ENCODE measurements at places on chromosomes 3 and 15. TPM values are rescaled to one million over a fixed set of nuclear protein-coding genes. Genes with fewer than 3 reads are reported as not detected.

DNA sequence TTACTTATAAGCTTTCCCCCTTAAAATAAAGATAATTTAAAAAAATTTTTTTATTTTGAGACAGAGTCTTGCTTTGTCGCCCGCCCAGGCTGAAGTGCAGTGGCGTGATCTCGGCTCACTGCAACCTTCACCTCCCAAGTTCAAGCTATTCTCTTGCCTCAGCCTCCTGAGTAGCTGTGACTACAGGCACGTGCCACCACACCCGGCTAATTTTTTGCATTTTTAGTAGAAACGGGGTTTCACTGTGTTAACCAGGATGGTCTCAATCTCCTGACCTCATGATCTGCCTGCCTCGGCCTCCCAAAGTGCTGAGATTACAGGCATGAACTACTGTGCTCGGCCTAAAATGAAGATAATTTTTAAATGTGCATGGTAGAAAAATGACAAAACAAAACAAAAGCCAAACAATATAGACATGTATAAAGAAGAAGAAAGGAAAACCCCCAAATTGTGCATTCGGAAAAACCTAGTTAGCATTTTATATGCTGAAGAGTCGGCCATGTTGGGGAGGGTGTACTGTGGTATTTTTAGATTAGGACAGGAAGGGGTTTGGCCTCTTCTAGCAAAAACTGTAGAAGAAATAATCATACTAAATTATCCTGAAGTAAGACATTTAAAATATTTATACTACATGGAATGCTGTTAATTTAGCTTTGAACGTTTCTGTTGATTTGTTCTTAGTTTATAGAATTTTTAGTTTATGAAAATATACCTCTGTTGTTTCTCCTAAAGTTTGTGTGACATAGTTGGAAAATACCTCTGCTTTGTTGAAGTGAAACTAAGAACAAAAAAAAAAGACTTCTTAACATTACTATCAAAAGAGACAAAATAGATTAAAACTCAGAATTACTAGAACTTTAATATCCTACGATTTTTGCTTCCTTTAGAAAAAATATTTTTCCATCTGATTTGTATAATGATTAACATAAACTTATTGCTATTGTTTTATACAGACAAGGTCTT is 7.4 kb downstream of the APPL1 start:
- no peak overlapping the region for H3K4me3 ChIP-seq
- DNase-seq: no peak
- H3K27ac ChIP-seq: no peak overlapping the region

DNA sequence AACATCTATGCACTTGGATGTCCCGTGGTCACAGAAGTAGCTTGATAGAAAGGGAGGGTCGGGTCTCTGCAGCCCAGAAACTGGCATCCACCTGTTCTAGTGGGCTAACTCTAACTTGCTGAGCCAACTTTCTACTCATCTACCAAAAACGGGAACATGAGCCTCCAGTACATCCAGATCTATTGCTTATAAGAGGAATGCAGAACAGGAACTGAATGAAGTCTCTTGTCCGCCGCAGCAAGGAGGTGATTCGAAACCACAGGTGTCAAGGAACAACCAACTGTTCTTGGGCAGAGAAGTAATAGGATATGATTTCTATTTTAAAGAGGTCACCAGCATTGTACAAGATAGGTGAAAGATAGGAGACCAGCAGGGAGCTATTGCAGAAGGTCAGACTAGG is 17.9 kb downstream of the TERC start:
- H3K4me3 ChIP-seq: no peak overlapping the region
- H3K27me3 ChIP-seq: peaks cover 32% of the 10 kb centered on the region
- DNase-seq: no peak
- no peaks in the 10 kb centered on the region for H3K36me3 ChIP-seq
- no peak overlapping the region for H3K27ac ChIP-seq
- peaks cover 17% of the 10 kb centered on the region for H3K4me1 ChIP-seq

Gene SLC51B
- not detected for total RNA-seq

GRCh38 chr3:172138792-172139507 is 99.6 kb downstream of the FNDC3B start:
- peak overlapping the region; percentile 50 for H3K4me3 ChIP-seq
- H3K27me3 ChIP-seq: no peaks in the 10 kb centered on the region
- no peaks in the 10 kb centered on the region for H3K36me3 ChIP-seq

DNA sequence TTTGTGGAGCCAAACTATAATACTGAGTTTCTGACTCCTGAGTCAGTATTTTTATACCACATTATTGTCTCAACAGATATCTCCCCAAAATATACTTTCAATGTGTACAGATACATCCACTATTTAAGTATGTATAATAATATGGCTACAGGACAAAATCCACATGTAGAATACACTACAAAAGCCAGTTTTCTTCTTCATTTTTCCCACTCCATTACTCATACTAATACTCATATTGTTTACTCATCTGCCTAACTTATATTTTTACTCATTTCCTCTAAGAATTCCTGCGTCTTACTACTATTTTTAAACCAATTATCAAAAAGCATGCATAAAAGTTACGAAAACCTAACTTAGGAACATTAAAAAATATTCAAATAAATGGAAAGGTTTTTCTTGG is 440.8 kb downstream of the ZNF385D start:
- no peak overlapping the region for H3K27ac ChIP-seq
- H3K4me3 ChIP-seq: no peak overlapping the region
- no peaks in the 10 kb centered on the region for H3K4me1 ChIP-seq
- no peaks in the 10 kb centered on the region for H3K36me3 ChIP-seq
- no peak for DNase-seq
- no peaks in the 10 kb centered on the region for H3K27me3 ChIP-seq

DNA sequence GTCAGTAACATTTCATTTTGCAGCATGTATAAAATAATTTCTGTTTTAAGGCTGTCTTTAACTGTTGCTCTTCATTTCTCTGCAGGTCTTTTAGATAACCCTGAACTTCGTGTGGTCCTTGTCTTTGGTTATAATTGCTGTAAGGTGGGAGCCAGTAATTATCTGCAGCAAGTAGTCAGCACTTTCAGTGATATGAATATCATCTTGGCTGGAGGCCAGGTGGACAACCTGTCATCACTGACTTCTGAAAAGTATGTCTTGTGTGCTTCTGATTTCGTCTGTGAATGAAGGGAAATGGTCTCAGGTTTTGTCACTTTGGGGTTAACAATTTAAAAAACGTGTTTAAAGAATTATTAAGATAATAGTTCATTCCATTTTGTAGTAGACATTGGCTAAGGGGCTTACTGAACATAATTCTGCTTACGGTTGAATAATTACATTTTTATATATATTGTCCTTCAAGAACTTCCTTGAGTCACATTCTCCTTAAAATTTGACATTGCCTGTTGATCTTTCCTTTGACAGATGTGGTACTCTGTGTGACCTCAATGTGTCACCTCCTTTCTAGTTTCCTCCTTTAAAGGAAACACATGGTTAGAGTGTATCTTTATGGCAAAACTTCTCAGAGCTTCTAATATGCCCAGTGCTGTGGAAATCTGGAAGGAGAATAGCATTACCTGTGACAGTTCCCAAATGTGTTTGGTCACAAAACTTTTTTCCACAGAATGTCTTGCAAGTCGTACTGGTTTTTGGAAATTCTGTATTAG is 26.3 kb downstream of the FBXO22 start:
- no peak overlapping the region for H3K27ac ChIP-seq
- peaks cover 25% of the 10 kb centered on the region for H3K4me1 ChIP-seq
- H3K27me3 ChIP-seq: no peaks in the 10 kb centered on the region
- no peak for DNase-seq

Gene MRAS
- 0.19 TPM for total RNA-seq

Gene RYR3
- not detected for total RNA-seq

GRCh38 chr3:129552287-129553050 is 9.5 kb downstream of the H1-8 start:
- H3K27ac ChIP-seq: no peak overlapping the region
- H3K27me3 ChIP-seq: peaks cover 14% of the 10 kb centered on the region
- no peaks in the 10 kb centered on the region for H3K36me3 ChIP-seq
- DNase-seq: no peak

Gene TRH
- total RNA-seq: not detected

DNA sequence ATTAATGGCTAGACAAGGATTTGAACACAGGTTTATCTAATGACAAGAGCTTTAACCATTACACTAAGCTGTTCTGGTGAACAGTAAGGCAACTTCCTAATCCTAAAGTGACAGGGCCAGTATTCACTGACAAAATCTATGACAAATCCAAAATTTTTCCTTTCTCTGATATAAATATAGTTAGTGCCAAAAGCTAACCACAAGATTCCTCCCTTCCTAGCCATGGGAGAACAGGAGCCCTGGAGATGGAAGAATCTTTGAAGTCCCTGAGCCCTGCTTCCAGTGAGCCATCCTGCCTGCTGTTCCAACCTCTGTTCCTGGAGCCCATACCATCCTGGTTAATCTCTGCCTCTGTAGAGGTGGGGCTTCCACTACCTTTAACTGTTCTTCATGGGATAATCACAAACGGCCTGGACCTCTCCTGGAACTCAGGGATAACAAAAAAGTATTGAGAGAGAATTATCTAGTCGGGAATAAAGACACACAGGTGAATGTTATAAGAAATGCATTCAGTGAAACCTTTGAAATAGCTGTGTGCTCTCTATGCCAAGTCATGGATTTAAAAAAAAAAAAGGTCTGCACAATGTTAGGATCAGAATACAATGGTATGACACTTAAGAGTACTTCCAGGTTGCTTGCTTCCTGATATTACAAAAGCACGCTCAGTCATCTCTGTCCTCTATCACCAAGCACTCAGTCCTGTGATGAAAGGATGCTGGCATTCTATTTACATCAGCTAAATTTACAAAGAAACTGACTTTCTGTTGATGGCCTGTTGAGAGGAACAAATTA is 235.8 kb downstream of the SUCLG2 start:
- DNase-seq: no peak
- no peak overlapping the region for H3K27ac ChIP-seq
- H3K4me1 ChIP-seq: no peaks in the 10 kb centered on the region
- no peak overlapping the region for H3K4me3 ChIP-seq

Data from activated T-cell treated with anti-CD3 and anti-CD28 coated beads, Interleukin-2, amount 50 U/mL, for 72 hours (primary cell).